ENCODE measurements at places on chromosomes 6 and 20.

DNA sequence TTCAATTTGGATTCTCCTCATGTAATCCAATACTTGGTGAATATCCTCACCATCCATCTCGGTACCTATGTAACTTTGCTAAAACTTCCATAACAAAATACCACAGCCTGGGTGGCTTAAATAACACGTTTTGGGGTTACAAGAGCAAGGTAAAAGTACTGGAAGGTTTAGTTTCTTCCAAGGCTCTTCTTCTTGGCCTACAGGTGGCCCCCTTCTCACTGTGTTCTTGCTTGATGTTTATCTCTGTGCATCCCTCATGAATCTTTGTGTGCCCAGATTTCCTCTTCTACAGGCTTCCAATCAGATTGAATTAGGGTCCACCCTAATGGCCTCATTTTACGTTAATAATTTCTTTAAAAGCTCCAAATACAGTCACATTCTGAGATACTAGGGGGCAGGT lies 163.3 kb upstream of the HCRTR2 start:
- DNase-seq: no peak

DNA sequence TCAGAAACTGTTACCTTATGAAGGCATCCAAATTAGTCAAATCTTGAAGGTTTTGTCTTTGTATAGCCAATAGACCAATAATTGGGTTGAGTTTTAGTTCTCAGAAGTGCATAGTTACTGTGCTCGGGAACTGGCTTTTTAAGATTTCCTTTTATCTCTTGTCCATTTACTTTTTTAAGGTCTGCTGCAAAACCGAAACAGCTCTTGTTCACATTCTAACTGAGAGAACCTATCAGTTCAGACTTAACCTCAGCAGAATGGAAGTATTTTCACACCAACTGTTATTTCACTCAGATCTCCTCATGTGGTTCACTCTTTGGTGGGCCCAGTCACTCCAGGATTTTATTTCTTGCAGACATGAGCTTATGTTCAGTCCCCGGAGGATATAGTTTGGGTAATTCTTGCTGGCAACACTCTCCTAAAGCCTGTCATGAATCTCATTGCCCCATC lies 55.5 kb downstream of the TPBG start:
- no peak for DNase-seq

DNA sequence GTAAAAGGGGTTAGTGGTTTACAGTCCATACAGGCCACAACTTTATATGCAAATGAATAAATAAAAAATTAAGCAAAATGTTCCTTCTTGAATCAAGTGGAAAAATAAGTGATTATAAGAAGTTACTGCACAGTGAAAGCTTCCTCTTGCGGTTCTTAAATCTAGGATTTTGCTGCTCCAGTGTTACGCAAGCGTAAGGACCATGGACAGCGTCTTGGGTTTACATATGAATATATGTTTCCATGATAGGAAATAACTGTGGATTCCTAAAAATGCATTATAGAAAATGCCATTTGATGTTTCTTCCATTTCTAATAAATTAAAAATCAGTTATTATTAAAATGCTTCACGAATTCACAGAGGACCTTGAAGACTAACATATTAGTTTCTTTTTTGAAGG lies 176.6 kb upstream of the POU3F2 start:
- DNase-seq: no peak

DNA sequence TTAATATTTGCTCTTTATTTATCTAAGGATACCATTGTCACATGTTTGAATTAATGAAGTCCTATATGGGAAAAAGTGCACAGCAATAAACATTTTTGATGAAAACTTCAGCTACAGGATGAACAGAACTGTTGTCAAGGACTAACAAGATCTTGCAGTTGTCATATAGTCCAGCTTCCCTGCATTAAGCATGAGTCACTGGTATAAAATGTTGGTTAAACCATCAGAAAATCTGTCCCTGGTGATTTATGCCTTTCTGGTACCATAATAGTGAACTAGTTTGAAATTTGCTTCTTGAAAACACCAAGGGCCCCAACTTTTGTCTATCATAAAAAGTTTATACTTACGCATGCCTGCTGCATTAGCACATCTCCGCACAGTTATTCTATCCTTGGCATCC lies 60.4 kb upstream of the RSPO3 start:
- no peak for DNase-seq

GRCh38 chr6:15444081-15444731 lies 198.3 kb downstream of the JARID2 start:
- DNase-seq: no peak

DNA sequence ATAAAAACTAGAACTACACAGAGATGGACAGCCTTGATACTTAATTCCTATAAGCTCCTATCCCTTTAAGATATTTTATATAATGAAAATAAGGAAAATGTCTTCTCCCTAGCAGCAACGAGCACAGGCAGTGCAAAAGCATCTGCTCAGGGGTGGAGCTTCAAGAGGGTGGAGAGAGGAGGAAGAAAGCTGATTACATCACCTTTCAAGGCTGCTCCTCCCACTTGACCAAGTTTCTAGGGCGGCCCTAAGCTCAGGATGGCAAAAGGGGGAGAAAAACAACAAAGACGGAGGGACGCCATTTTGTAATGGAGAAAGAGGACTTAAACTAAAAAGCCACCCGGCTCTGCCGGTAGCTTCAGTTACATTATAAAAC lies 2.2 kb downstream of the PPP1R10 start:
- DNase-seq: peak; percentile 96

GRCh38 chr6:157054531-157054979 lies 268.8 kb downstream of the TMEM242 start:
- no peak for DNase-seq

GRCh38 chr6:40583709-40584108 lies 3.5 kb downstream of the LRFN2 start:
- peak; percentile 33 for DNase-seq

DNA sequence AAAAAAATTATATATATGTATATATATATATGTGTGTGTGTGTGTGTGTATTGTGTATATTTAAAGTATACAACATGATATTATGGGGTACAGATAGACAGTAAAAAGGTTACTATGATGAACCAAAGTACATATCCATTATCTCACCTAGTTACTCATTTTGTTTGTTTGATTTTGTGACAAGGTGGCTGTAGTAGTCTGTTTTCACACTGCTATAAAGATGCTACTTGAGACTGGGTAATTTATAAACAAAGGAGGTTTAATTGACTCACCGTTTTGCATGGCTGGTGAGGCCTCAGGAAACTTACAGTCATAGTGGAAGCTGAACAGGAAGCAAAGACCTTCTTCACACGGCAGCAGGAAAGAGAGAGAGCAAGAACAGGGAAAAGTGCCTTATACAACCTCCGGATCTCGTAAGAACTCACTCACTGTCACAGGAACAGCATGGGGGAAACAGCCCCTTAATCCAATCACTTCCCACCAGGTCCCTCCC lies 30.2 kb upstream of the DACT2 start:
- DNase-seq: no peak

DNA sequence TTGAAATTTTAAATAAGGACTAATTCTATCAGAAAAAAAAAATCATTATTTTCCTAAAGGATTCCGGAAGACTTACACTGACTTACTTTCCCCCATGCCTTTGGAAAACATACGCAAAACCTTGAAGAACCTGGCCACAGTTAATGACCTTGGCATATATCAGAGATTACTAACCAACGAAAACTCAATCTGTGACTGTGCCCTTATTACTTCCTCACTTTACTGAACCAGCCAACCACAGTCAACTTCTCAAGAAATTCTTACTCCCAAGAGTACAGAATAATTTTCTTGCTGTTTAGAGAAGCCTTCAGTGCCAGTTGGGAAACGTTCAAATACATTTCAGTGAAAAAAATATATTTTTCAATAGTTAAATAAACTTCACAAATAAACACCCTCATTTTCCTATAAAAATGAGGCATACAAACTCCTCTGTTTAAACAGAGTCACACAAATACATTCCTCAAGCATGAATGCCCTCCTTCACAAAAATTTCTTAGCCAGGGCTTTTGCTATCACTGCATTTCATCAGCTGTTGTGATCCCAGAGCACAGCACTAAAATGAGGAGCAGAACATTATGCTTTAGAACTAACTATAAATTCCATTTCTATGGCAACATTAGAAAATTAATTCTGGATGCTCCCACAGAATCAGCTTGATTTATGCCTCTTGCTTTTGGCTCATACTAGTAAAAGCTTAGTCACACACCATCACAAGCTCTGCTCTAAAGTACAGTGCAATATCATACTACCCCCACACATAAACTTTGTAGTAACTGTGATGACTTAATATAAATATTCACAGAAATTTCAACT lies 117.6 kb downstream of the DST start:
- DNase-seq: no peak

DNA sequence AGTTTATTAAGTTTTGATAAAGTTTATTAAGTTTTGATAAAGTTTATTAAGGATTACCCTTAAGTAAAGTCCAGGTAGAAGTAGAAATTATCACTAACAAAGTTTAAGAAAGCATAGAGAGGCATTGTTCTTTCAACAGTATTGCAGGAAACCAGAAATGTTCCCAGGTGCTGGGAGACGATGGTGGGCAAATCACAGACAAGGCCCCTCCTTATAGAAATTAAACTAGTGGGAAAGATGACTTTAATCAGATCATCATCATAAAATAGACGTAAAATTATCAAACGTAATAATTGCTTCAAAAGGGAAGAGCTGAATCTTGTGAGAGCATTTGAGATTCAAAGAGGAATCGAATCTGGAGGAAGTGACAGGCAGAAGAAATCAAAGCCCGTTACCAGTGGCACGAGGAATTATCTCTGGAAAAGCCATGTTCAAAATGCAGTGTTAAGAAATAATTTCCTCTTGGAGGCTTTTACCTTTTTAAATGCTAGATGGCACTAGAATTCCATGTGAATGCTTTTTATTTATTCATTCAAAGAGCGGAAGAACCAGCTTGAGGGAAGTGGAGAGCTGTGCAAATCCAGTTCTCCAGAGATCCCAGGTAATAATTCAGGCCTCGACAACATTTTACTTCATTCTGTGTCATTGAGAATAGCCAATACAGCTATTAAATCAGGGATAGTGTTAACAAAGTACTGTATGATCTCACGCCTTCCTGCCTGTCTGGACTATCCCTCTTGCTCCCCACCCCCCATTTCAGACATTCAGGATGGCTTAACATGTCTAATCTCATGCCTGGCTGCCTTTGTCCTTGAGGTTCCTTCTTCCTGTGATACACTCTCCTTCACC lies 1.0 kb upstream of the APMAP start:
- peak; percentile 2 for DNase-seq

DNA sequence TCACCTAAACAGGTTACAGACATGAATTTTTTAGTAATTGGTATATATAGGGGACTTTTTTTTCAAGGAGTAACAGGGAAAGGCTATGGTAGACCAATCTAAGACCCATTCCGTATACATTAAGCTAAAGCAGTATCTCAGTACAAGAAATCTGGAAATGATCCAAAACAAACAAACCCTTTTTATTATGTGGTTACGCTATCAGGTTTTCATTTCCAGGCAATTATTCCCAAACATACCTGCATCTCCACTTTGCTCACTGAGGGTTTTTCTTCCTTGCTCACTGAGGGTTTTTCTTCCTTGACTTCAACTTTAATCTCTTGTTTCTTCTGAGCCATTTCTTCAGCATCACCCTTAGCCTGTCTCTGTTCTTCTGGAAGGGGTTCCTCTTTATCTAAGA lies 107.3 kb downstream of the EPB41L2 start:
- peak; percentile 37 for DNase-seq

DNA sequence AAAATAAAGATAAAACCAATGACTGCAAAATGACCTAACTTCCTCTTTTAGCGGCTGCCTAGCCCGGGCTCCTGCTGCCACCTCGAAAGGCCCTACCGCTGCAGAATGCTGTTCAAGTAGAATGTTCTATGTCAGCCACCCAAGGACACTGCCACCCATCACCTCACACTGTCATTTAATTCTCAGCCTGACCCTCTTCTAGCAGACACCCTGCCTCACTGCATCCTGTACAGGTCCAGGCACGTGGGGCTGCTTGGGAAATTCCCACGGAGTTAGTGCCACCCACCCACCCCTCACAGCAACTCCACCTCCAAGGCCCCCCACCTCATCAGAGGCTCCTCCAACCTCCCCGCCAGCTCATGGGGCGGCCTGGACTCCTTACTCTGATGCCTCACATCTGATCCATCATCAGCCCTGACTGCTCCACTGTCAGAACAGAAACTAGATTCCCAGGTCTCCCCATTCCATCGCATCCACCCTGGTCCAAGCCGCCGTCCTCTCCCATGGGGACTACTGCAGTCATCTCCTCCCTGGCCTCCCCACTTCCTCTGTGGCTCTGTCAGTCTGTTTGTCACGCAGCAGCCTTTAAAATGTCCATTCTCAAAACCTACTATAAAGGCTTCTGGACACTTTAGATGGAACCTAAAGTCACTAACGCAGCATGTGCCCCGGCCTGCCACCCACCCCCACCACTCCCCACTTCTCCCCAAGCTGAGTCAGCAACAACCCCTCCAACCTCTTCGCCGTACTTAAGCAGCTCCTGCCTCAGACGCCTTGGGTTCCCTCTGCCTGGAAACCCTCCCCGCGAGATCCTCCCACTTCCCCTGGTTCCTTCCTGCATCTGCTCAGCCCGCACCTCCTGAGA lies 17.0 kb downstream of the NFATC2 start:
- DNase-seq: no peak

- no peak for DNase-seq
Observed at GRCh38 chr6:163296835-163297519, 117.5 kb upstream of the QKI start.

Measured in NCI-H2081 (cell line).